ENCODE measurements at places on chromosomes 4 and X. TPM values are rescaled to one million over a fixed set of nuclear protein-coding genes. Genes with fewer than 3 reads are reported as not detected.

Gene TNIP3
- total RNA-seq, result 0.32 TPM

- no peak for DNase-seq
These were observed 26.4 kb downstream of the DOK7 start for GRCh38 chr4:3489451-3489962.

DNA sequence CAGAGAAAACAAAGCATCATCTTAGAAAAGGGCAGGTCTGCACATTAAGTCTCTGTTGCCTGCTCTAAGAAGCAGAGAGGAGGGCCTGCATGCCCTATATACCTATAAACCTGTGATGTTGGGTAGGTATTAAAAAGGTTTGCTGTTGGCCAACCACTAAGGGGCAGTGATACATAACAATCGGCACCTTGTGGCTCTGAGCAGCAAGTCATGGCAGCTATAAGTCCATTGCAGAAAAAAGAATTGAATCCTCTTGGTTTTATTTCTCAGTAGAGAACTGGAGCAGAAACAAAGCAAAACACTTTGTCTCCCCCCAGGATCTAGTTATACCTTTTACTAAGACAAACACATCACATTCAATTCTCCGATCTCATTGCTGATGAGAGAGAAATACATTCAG lies 1364.4 kb downstream of the STIM2 start:
- DNase-seq, result peak; percentile 25

GRCh38 chr4:15912961-15913630 lies 25.4 kb downstream of the FGFBP1 start:
- peak; percentile 50 for DNase-seq

GRCh38 chrX:132292793-132293192 lies 73.5 kb upstream of the RAP2C start:
- DNase-seq, result peak; percentile 71

DNA sequence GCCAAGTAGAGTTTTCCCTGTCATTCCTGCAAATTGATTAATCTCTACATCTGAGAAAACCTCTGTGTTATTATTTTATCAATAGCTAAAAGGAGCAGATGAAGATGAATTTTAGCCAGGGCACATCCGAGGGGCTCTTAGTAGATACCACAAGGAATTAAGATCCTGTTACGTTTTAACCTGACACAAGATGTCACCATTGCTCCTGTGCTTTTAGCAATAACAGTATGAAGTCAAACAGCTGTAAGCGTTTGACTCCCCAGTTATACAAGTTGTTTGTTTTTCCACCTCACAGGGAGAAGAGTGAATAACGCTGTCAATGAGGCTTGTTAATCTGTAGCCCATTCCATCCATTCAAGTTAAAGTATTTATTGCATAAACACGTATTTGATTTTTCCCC lies 76.0 kb upstream of the AP1S2 start:
- DNase-seq, result peak; percentile 28

DNA sequence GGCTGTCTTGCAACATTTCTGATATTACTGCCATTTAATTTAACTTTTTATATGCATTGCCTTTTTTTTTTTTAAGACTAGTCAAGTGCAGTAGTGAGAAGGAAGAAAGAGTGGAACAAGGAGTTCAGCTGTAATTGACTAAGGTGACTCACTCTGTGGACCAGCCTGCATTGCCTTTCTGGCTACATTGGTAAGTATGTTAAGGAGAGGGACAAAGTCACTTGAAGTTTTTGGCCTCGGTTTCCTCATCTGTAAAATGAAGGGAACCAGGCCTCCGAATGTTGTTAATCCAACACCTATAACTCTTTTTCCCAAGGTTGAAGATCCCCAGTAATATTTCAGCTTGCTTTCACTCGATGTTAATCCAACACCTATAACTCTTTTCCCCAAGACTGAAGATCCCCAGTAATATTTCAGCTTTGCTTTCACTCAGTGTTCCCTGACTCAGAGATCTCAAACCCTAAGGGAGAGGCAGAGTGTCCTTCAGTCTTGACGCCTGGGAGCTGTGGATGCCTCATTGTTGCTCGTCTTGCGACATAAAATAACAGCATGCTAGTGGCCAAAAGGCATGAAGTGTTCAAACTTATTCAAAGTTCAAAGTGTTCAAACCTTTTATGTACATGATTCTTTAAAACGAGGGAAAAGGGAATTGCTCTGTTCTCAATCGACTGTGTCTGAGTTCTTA lies 102.0 kb downstream of the SORBS2 start:
- no peak for DNase-seq

- no peak for DNase-seq
These were observed 53.6 kb downstream of the KLHL13 start for GRCh38 chrX:118062817-118063615.

DNA sequence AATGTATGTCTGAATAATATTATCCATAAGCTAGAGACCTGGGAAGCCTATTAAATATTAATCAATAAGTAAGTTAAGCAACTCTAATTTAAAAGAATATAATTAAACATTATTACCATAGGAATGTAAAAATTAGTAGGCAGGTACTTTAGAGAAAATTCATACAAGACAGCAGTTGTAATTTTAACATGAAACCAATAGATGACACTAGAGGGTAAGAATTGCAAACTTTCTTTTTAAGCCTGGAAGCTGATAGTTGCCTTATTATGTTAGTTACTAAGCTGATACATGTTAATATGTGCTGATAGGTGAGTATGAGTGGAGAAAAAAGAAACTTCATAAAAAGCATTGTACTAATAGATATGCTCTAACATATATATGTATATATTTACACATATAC lies 1157.4 kb downstream of the FAM133A start:
- peak; percentile 1 for DNase-seq

- DNase-seq, result peak; percentile 32
These were observed 50.8 kb upstream of the TRIM2 start for GRCh38 chr4:153153339-153153871.

DNA sequence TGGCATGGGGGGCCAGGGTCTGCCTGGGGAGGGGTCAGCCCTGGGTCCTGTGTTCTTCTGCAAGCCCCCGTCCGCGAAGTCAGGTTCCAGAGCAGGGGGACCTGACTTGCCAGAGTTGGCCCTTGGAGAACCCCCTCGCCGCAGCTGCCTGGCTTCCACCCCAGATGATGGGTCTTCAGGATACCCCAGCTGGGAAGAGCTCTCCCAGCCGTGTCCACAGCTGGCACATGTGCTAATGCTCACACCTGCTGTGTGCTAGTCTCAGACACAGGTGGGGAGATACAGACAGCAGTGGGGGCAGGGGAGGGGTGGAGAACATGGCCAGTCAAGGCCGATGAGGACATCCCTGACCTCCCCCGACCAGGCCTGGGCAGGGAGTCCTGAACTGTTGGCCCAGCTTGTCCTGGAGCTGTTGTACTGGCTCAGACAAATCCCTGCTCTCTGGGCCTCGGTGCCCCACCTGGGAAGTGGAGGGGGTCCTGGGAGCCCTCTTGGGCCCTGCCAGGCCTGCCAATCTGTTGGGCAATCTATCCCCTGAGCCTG lies 3.5 kb downstream of the ADRA2C start:
- DNase-seq, result no peak

Gene RASL11B
- 1.3 TPM for total RNA-seq

- no peak for DNase-seq
These were observed 67.4 kb downstream of the ENPP6 start for GRCh38 chr4:184150102-184150839.

- peak; percentile 84 for DNase-seq
These were observed 76.3 kb downstream of the SOWAHB start for GRCh38 chr4:76821641-76822040.

Gene ARMCX1
- total RNA-seq, result 41.9 TPM

Gene MAGEE2
- not detected for total RNA-seq

Gene CT47B1
- total RNA-seq, result not detected

- DNase-seq, result no peak
These were observed 66.1 kb upstream of the PRKX start for GRCh38 chrX:3779546-3779945.

GRCh38 chrX:12339921-12340320 lies 201.6 kb downstream of the FRMPD4 start:
- DNase-seq, result no peak

GRCh38 chr4:3784454-3785291 lies 18.5 kb downstream of the ADRA2C start:
- DNase-seq, result no peak

Gene VEGFC
- 77.3 TPM for total RNA-seq

Gene LUZP4
- not detected for total RNA-seq

DNA sequence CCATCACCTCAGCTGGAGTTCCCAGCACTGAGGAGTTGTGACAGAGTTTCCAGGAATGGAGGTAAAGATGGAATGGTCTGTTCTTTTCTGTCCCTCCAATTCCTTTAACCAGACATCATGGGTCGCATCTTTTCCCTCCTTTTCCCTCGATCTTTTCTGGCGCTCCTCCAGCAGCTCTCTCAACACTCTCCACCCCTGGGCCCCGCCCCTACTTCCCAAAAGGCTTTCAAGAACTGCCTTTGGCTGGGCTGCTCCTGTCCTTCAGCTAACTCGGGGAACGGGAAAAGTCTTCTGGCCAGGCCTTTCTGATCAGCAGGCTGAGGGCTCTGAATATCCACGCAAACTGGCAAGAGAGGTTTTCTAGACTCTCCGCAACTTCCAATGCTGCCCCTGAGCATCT lies 34.0 kb downstream of the UTP14A start:
- no peak for DNase-seq

- peak; percentile 53 for DNase-seq
These were observed 150.5 kb downstream of the TBCK start for GRCh38 chr4:106165351-106166010.

- DNase-seq, result peak; percentile 16
These were observed 107.7 kb downstream of the APOOL start for GRCh38 chrX:85111347-85111746.

DNA sequence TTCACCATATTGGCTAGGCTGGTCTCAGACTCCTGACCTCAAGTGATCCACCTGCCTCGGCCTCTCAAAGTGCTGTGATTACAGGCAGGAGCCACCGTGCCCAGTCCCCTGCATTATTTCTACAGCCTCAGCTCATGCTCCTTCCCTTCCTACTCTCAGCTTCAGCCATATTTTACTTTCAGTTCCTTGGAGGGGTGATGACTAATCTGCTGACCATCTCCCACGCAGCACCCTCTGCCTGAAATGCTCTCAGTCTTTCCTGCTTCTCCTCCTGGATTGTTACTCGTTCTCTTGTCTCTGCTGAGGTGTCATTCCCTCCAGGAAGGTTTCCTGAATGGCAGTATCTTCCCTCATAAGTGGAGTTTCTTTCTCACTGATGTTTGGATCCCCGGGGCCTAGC lies 63.3 kb downstream of the MOSPD2 start:
- DNase-seq, result peak; percentile 72

Gene TCEAL7
- 37.0 TPM for total RNA-seq

DNA sequence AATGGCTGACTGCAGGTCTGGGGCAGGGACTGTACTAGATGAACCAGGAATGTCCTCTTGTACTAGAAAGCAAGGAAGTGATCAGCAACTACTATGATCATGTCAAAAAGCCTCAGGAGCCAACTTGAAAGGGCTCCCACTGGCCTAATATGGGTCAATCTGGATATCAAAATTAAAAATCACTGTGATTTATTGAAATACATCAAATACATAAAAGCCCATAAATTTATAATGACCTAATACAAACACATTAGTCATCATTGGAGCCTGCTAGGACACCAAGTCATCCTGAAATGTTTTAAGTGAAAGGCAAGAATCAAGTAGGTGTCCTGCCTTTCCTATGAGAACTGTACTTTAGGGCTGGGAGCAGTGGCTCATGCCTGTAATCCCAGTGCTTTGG lies 70.5 kb upstream of the KLHL13 start:
- no peak for DNase-seq

Gene AKAP14
- not detected for total RNA-seq

DNA sequence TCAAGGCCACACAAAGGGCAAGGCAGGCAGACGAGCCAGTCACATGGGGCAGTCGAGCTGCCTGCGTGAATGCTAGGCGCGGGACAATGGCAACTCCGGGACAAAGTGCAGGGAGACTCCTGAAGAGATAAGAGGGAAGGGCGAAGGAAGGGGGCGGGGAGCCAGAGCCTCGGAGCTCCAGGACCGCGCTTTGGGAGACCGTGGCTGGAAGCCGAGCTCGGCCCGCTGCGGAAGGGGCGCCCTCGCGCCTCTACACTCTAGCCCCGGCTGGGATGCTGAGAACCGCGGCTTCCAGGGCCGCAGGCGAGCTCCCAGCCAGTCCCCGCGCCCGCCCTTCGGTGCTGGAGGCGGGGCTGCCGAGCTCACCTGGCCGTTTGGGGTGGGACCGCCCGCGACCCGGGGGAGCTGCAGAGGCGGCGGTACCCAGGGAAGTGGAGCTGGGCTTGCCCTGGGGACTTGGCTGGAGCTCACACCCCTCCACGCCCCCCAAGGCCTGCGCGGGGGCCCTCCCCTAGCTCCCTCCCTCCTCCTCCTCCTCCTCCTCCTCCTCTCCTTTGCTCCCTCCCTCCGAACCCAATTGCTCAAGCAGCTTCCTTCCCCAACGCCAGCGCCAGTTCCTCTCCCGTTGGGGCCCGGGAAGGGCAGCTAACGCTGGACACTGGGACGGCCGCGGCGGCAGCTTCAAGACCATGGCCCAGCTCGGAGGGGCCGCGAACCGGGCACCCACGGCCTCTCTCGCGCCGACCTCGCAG lies at the start of gene SOWAHD:
TSS of gene SOWAHD (plus strand) at position 610 of the 752 bp plus-strand sequence. CDS start at position 690, 80 bp downstream.
- DNase-seq, result no peak

GRCh38 chr4:53313510-53313909 lies 52.4 kb downstream of the SCFD2 start:
- no peak for DNase-seq

Gene SPACA5B
- total RNA-seq, result not detected

GRCh38 chrX:19075754-19076153 lies 46.5 kb downstream of the ADGRG2 start:
- no peak for DNase-seq

- DNase-seq, result no peak
These were observed 217.8 kb downstream of the MID1IP1 start for GRCh38 chrX:39019056-39019455.

GRCh38 chr4:165537028-165537648 lies 158.3 kb downstream of the CPE start:
- peak; percentile 63 for DNase-seq

DNA sequence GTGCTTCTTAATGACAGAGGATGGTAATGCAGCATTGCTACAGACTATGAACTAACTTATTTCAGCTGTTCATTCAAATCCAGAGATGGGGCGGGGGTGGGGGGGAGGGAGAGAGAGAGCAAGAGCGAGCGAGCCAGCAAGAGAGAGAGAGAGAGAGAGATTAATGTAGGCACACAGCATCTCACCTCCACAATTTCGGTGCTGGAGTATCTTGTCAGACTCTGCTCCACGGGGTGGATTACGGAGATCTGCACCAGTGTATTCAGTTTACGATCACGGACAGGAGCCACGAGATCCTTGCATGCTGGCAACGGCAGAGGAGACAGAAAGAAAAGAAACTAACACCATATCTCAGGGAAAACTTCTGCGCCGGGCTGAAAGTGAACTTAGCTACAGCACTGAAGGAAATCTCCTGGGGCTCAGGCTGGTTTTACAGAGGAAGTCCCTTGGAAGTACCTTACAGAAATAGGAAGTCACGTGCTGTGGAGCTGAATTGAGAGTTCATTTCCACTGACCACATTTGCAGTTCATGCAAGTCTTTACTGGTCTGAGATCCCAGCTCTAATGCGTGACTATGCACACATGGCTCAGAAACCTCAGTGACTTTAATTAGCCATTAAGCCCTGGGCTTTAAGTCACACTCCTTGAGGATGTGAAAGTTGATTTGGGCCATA lies 440.9 kb downstream of the INPP4B start:
- peak; percentile 75 for DNase-seq

Gene ANKRD50
- 27.1 TPM for total RNA-seq

GRCh38 chr4:20341134-20341738 lies 89.5 kb downstream of the SLIT2 start:
- no peak for DNase-seq

Measured in fibroblast of villous mesenchyme (primary cell).